ENCODE measurements at places on chromosomes 5 and 9.

DNA sequence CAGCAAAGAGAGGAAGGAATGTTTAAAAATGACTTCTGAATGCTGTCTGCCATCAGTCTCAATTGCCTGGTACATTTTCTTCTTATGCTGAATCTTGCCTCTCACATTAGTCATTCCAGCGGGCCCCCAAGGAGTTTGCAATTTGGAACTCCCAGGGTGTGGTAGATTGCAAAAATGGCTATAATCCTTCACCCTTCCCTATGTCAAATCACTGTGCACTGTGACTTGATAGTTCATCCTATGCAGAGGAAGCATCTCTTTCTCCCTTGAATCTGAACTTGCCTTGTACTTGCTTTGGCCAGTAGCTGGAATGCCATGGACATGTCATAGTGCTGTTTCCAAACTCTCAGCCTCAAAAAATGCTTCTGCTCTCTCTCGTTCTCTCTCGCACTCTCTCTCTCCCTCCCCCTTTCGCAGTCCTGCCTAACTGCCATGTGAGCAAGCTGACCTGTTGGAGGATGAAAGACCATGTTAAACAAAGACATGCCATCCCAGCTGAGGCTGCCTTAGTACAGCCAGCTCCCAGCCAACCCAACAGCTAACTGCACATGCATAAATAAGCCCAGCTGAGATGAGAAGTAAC, 284.0 kb upstream of the TLE4 start:
- DNase-seq, result no peak

GRCh38 chr5:37836235-37836591, 3.6 kb downstream of the GDNF start:
- no peak for DNase-seq

DNA sequence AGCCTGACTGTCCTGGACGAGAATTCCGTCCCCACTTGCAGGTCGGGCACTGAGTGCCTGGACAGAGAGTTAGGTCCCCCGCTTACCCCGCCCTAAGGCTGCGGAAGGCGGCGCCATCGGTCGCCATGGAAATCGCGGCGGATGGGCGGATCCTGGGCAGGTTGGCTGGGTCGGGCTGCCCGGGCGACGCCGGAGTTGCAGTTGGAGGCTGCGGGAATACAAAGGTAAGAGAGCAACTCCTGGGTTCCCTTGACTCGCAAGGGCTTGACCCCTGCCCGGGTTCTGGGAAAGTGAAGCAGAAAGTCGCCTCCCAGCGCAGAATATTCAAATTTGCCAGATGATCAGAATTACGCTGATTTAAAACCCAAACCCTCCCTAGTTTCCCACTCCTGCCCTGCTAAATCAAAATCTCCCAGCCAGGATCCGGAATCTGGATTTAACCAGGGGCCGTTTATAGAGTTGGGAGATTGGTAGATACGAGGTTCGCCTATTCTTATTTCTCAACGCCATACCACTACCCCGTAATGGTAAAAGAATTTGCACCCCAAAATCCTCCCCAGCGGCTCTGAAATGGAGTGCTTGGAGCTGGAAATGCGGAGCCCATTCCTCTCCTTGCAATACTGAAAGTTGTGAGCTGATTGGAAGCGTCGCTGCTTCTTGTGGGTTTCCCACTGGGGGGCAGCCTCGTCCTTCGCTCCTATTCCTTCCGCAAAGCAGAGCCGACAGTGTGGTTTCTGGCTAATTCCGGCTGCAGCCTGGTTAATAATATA, 156.4 kb upstream of the RASEF start:
- peak; percentile 84 for DNase-seq

GRCh38 chr9:3181049-3181953, 337.4 kb upstream of the PUM3 start:
- DNase-seq, result no peak

DNA sequence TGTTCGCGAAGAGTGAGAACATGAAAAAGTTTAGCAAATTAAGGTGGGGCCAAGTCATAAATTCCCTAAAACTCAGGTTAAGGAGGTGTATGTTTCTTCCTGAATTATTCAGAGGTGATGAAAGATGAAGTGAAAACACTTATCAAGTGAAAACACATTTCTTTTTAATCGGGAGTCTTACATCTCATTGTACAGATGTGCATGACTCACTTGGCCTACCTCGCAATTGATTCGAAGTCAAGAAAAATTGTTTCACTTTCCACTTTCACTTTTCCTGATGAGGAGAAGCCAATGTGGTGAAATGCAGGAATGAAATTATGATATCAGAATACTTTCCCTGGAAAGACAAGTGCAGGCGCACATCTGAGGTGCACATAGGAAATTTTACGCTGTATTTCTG, 78.7 kb downstream of the SLC25A46 start:
- no peak for DNase-seq

- no peak for DNase-seq
Measured at GRCh38 chr5:149141957-149142851, 911 bp downstream of the ABLIM3 start.

- DNase-seq, result no peak
Measured at GRCh38 chr9:22216730-22217172, 207.6 kb upstream of the CDKN2B start.

GRCh38 chr9:18478501-18479361, 4.8 kb downstream of the ADAMTSL1 start:
- DNase-seq, result no peak

- DNase-seq, result no peak
Measured at GRCh38 chr5:90581956-90582355, 23.4 kb downstream of the ADGRV1 start.

DNA sequence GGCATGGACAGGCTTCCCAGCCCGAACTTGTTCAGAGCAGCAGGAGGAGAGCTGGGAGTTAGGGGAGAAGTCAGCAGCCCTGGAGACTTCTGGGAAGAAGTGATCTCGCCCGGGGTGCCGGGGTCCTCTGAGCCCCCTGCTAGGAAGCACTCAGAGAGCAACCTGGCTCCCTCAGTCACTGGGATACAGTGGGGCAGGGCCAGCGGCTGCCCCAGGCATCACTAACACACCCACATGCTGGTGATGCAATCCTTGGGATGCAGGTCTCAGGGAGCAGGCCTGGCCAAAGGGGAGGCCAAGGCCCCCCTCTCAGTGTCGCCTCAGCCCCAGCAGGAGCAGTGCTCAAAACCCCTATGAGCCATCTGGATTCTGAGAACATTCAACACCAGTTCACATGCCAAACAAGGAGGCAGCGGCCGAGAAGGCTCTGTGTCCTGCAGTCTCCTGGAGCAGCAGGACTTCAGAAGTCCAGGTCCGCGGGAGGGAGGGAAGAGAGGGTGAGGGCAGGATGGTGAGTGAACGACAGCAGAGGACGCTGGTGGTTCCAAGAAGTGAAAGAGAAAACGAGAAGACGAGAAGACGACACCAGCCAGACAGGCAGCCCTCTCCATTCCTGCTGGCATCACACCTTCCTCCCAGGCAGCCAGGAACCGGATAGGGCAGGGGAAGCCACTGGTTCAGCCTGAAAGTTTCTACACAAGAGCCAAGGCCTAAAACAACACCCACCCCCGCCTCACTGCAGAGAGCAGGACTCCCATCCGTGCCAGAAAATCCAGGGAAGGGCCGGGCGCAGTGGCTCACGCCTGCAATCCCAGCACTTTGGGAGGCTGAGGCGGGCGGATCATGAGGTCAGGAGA, 2.3 kb downstream of the PNPLA7 start:
- no peak for DNase-seq

DNA sequence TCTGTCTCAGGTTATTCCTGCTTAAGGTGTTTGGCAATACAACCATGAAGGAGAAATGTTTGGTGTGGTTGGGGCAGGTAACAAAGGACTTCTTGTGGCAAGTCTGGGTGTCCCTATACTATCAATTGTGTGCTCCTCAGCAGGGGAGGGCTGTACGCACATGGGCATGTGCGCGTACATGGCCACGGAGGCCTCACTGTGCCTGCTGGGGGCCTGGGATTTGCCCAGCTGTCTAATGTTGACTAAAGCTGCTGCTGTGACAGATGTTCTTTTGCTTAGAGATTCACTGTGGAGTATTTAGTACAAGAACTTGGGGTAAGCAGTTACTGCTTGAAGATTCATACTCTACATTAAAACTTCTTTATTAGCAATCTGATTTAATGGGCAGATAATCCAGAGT, 97.5 kb downstream of the HSPA4 start:
- no peak for DNase-seq

DNA sequence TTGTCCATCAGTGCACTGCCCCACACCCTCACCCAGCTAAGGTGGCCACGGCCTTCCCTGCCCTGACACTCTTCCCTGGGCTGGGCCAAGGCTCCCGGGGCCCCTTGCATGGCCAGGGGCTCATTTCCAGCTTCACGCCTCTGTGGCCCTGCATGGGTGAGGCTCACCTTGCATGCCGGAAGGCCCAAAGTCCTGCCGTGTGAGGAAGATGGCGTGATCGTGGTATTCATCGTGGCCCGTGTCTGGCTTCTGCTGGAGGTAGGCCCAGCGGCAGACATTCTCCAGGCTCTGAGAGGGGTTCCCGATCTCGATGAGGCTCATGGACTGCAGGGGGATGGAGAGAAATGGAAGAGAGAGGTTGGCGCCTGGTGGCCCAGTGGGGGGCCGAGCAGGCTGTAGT, 98.4 kb downstream of the ZNF354C start:
- DNase-seq, result no peak

DNA sequence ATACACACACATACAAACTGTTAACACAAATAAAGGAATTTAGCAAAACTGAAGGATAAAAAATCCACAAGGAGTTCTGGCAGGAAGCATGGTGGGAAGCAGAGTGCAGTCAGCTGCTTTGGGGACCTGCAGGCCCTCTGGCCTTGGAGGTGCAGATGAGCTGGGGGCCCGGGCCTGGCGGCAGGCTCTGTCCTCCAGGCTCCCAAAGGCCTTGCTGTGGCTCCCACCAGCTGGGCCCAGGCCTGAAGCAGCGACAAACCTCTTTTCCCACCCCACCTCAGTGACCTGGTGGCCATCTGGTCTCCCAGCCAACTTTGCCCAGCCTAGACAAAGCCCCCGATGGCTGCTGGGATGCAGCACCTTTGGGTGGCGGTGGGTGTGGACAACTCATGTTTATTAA, 67.8 kb downstream of the GLRA1 start:
- no peak for DNase-seq

GRCh38 chr5:173191561-173191960, 43.4 kb downstream of the NKX2-5 start:
- DNase-seq, result no peak

DNA sequence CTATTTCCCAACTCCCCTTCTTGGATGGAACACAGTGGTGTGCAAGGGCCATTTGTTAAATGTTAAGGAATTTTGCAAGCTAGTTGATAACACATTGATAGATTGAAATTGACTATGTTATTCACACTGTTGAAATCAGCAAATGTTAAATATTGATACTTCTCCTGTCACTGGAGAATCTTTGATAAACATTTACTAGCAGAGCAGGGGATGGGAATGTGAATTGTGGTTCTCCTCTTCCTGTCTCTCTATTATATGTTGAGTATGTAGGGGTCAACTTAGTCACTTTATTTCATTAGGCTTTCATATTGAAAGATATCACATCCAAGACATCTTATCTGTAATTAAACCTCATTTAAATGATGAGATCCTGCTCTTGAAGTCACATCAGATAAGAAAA, 533.9 kb downstream of the TLR4 start:
- DNase-seq, result no peak

- no peak for DNase-seq
Measured at GRCh38 chr5:42950116-42950455, 90.0 kb downstream of the ANXA2R start.

DNA sequence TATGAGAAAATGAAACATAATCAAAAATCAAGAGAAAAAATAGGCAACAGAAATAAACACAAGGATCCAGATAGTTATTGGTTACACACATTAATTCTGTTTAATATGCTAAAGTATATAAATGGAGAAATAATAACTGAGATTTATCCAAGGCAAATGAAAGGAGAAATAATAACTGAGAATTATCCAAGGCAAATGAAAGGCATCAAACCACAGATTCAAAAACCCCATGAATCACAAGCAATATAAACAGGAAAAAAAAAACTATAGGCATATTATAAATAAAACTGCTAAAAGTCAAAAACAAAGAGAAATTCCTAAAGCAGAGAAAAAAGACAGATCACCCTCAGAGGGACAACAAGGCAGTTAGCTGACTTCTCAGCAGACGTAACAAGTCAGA, 10.9 kb downstream of the DUSP1 start:
- no peak for DNase-seq

- peak; percentile 19 for DNase-seq
Measured at GRCh38 chr5:60687927-60688720, 11.8 kb downstream of the DEPDC1B start.

GRCh38 chr9:133428617-133429101, 6.5 kb downstream of the ADAMTS13 start:
- no peak for DNase-seq

GRCh38 chr5:148541054-148541835, 113.1 kb downstream of the HTR4 start:
- DNase-seq, result no peak

DNA sequence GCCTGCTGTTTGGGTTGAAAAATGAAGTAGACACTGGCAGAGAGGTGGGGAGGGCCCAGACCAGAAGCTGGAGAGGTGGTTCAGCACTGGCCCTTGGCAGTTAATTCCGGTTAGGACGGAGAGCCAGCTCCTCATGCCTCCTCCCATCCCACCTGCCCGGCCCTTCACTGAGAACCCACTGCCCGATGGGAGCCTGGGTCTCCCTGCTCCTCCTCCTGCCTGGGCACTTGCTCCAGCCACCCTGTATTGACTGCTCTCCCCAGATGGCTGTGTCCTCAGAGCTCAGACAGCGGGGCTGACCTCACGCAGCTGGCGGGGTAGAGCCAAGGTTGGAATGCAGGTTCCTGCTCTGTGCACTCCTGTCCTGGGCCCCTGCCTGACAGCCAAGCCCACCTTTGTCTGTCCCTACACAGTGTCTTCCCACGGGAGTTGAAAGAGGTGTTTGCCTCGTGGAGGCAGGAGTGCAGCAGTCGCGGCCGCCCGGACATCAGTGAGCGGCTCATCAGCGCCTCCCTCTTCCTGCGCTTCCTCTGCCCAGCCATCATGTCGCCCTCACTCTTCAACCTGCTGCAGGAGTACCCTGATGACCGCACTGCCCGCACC, 114.7 kb downstream of the DAB2IP start:
- DNase-seq, result no peak

DNA sequence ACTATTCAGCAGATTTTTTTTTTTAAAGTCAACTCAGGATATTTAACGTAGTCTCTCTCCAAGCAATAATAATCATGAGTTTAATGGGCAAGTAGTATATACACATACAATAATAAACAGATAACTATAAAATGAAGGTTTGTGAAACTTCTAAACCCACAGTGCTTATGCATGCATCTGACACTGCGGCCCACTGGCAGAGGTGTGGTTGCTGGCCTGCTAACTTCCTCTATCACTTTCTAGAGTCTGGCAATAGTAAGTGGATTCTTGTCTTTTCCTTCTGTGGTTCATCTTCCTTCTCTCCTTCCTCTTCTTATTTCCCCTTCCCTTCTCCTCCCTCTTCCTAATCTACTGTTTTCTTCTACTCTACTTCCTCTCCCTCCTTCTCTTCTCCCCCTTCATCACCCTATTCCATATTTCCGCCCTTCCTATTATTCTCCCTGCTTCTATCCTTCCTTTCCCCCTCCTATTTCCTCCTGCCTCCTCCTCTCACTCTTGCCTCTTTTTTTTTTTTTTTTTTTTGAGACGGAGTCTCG, 18.6 kb upstream of the AGXT2 start:
- no peak for DNase-seq

Measured in AML-193 (cell line).